Adipocyte (in vitro differentiated cells): ENCODE measurements at places on chromosomes 6 and 20.

GRCh38 chr6:139533573-139534471 is 159.4 kb upstream of the CITED2 start:
- peak; percentile 91 for DNase-seq

GRCh38 chr6:91573826-91574416 is 987.0 kb upstream of the MAP3K7 start:
- DNase-seq = no peak

DNA sequence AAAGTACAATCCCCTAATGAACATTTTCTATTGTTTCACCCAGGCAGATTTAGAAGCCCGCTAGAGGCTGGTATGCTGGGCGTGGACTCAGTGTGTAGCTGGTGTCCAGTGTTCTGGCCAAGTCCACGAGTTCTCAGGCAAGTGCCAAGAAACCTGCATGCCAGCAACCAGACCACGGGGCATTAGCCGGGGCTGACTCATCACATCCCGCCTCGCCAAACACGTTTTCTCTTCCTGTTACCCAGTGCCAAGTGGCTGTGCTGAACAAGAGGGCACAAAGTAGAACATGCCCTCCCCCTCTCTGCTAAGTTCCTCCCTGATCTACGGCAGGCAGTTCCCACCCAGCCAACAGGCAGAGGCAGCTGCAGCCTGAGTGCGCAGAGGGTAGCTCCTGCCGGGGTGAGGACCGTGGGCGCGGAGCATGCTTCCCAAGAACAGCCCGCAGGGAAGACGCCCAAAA is 29.6 kb downstream of the RAMACL start:
- DNase-seq = peak; percentile 49

- DNase-seq = no peak
Measured at GRCh38 chr6:63643862-63644261, 8.3 kb downstream of the PHF3 start.

DNA sequence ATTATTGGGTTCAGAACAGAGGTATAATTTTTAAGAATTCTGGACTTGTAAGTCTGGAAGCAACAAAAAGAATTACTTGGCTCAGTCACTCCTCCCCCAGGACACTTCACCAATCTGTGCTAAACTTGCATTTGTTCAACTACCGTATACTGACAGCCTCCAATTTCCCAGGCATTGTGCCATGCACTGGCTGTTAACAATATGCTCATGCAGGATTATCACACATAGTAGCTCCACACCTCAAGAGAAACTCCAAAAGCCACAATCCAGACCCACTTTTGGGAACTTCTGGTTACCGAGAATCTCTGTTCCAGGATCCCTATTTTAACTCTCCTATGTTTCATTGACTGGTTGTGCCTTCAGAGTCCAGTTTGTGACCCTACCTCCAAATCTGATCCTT is 7.7 kb downstream of the ADGRF1 start:
- peak; percentile 3 for DNase-seq
